RPMI7951 (cell line): ENCODE measurements at places on chromosomes 12 and 14. TPM values are rescaled to one million over a fixed set of nuclear protein-coding genes. Genes with fewer than 3 reads are reported as not detected.

- peak; percentile 6 for DNase-seq
These were observed 34.6 kb upstream of the NFKBIA start for GRCh38 chr14:35438910-35439713.

- no peak for DNase-seq
These were observed 266.1 kb upstream of the LRIG3 start for GRCh38 chr12:59186451-59186850.

- DNase-seq, result no peak
These were observed 16.8 kb upstream of the OR6S1 start for GRCh38 chr14:20658246-20658645.

- DNase-seq, result no peak
These were observed 1164.0 kb downstream of the TMEM121 start for GRCh38 chr14:106690333-106690891.

DNA sequence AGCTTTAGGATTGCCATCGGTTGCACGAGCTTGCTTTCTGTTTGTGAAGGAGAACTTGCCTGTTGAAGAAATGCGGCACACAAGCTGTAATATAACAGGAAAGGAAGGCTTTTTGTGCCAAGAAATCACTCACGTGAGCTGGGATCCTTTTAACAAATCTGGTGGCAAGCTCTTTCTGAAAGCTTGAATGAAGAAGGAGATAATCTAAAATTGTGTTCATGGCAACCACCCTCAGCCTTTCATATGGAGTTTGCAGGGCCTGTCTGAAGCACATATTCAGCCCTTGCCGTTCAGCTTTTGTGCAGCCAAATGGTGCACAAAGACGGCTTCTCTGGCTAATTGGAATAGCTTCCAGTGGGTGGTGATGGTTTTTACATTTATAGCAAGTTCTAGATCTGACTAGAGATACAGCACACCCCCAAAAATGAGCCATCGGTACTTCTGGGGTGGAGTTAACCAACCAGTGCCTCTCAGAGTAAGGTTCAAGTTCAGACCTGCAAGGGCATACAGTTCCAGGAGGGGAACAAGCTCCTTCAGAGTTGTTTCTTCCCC lies 107.4 kb downstream of the AEBP2 start:
- DNase-seq, result no peak

DNA sequence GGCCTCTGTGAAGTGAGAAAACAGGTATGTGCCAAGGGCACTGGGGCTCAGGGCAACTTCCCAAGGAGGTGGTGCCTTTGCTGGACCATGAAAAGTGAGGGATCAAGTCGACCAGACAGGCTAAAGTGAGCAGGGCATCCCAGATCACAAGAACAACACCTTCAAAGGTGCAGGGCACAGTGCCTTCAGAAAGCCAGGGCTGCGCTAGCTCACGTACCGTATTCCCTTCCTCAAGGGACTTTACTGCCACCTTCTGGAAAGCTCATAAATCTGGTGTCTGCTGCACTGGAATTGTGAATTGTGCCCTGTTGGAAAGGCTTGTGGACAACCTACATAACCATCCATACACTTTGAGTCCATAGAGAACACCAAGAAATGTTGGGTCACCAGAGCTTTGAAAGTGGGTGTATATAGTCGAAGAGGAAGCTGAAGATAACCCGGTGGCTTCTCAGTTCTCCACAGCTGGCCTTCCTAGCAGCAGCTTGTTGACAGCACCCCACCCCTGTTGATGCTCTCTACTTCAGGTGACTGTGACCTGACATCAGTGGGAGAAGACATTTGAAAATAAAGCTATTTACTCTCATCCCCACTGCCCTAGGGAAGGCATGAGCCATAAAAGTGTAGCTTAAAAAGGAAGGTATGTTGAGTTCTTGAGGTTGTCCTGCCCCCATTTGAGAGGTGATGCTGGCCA lies 24.5 kb downstream of the FIGNL2 start:
- DNase-seq, result peak; percentile 57

DNA sequence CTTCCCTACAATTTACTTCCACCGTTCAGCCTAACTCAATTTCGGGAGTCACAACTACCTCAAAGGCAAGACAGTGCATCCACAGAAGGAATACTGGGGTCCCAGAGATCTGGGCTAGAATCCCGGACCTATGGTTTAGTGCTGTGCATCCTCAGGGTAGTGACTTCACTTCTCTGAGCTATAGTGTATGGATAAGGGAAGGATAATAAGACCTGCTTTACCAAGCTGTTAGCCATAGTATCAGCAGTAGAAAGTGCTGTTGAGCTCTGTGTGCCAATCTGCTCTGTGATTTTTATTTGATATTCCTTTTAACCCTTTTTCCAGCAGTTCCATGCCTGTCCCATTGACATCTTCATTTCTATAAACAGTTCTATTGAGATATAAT lies 1044.3 kb downstream of the BCL11B start:
- no peak for DNase-seq

The HEATR5A gene
- 19.5 and 19.6 TPM in 2 replicates for total RNA-seq

The PPP4R4 gene
- 0.36 and 0.39 TPM in 2 replicates for total RNA-seq

The SMCO2 gene
- not detected in 2 replicates for total RNA-seq

The TUNAR gene
- not detected in 2 replicates for total RNA-seq
